ENCODE measurements at places on chromosomes 2 and 18. TPM values are rescaled to one million over a fixed set of nuclear protein-coding genes. Genes with fewer than 3 reads are reported as not detected.

CFAP221 gene
- total RNA-seq, result not detected

DNA sequence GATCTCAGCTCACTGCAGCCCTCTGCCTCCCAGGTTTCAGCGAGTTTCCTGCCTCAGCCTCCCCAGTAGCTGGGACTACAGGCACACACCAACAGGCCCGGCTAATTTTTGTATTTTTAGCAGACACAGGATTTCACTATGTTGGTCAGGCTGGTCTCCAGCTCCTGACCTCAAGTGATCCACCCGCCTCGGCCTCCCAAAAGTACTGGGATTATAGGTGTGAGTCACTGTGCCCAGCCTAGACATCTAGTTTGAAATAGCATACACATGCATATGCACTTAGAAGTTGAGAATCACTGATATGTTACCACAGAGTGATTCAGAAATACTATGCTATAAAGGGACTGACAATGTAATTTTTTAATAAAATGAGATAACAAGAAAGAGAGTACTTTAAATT is 69.8 kb upstream of the CDKL4 start:
- peak; percentile 89 for DNase-seq

DNA sequence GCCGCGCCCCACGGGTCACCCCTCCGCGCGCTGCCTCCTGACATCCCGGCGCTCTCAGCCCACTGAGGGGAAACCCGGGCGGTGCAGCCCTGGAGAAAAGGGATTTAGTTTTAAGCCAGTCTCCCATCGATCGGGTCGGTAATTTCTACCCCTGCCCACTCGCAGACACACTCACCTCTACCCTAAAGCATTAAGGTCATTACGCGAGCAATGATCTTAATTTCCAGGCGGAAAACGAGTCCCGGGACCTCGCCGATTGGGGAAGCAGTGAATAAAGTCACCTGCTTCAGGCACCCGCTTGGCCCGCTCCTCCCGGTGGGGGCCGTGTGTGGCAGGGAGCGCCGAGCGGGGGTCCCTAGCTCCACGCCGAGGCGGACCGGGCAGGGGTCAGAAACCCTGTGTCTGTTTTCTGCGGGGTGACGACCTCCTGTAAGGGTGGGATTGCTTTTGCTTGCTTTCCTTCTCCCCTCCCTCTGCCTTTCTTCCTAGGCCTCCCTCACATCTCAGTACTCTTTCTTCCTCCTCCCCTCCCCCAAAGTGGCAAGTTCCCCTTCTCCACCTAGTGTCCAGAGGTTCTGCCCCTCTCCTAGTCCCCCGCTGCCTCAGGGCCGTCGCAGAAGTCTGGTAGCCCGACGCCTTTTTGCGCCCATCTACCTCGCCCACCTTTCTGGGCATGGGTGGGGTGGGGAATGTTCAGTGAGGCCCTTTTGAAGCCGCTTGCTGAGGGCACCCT is 142.6 kb downstream of the MEIS1 start:
- DNase-seq, result no peak

POTEJ gene
- not detected for total RNA-seq

HS1BP3 gene
- total RNA-seq, result 17.3 TPM

DNA sequence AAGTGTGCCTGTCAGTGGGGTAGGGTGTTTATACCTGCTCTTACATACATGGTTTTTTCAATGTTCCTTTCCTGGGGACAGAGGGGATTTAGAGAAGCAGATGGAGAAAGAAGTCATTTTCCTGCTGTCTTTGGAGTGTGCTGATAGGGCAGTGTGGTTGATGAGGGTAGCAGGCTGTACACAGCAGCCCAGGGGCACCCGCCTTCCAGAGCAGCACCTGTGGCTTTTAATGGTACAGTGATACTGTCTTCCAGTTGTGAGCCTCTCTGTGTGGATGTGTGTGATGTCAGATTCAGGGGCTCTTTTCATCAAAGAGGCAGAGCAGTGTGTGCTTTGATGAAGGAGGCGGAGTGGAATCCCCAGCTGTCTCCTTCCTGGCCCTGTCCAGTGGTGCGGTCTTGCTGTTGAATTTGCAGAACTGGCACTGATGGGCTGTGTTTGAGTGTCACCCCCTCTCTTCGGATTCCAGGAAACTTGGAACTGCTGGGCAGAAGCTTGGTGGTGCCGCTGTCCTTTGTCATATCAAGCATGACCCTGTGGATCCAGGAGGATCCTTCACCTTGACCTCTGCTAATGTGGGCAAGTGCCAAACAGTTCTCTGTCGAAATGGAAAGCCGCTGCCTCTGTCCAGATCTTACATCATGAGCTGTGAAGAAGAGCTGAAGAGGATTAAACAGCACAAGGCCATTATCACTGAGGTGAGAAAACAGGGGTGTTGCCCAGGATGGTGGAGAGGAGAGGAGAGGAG is 259.8 kb downstream of the PHLPP1 start:
- no peak for DNase-seq

TCF7L1 gene
- 10.3 TPM for total RNA-seq

ZNF892 gene
- 0.64 TPM for total RNA-seq

Measured in HFFc6 (cell line).